Bronchial epithelial cell (primary cell): ENCODE measurements at places on chromosomes 7 and 10. TPM values are rescaled to one million over a fixed set of nuclear protein-coding genes. Genes with fewer than 3 reads are reported as not detected.
A peak's percentile ranks its signal among the peaks of the same experiment; 100 is the strongest.

GRCh38 chr7:50656141-50656895 is 91.1 kb upstream of the DDC start:
- DNase-seq, result no peak

- DNase-seq, result no peak
Observed at GRCh38 chr10:126224967-126225671, 163.2 kb downstream of the ADAM12 start.

- no peak for DNase-seq
Observed at GRCh38 chr10:114395366-114396022, 8.8 kb downstream of the AFAP1L2 start.

GRCh38 chr7:39259391-39260003 is 281.8 kb downstream of the POU6F2 start:
- no peak for DNase-seq

- no peak for DNase-seq
Observed at GRCh38 chr7:21690705-21691104, 147.9 kb downstream of the DNAH11 start.

The ABCB1 gene
- total RNA-seq, result under 0.01 TPM in 1 of 2 replicates, not detected in the other

GRCh38 chr7:16271990-16272665 is 149.2 kb downstream of the CRPPA start:
- DNase-seq, result peak; percentile 24

GRCh38 chr7:80921130-80921529 is 2.3 kb upstream of the SEMA3C start:
- DNase-seq, result peak; percentile 90

- DNase-seq, result no peak
Observed at GRCh38 chr10:113232928-113233511, 283.0 kb downstream of the TCF7L2 start.
